ENCODE measurements at places on chromosomes 2 and 18.

DNA sequence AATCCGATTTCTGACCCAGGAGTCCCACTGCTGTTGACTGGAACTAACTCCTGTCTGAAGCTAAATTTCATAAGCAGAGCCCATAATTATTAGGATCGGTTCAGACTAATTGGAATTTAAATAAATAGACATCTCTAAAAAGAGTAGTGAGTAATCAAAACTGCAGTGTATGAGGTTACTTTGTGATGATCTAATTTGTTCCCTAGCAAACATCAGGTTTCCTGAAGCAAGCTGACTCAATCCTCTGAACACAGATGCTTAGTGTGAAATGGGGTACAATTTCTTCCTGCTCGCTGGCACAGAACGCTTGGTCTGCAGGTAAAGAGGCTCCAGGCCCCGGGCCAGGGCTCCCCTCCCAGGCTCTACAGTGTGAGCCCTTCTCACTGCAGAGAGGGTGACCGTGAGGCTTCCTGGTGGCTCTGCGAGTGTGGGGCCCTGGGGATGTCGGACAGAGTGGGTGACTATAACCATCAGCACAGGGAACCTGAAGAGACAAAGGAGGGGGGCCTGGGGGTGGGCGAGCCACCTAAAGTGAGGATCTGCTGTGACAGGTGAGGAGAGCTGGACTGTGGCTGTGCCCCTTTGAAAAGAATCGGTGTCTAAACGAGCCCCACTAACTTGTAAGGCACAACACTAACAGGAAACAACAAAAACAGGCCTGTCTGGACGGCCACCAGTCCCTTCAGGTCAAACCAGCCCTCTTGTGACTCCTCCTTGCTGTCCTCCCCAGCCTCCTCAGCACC, 20.2 kb downstream of the CHST10 start:
- no peak for DNase-seq

DNA sequence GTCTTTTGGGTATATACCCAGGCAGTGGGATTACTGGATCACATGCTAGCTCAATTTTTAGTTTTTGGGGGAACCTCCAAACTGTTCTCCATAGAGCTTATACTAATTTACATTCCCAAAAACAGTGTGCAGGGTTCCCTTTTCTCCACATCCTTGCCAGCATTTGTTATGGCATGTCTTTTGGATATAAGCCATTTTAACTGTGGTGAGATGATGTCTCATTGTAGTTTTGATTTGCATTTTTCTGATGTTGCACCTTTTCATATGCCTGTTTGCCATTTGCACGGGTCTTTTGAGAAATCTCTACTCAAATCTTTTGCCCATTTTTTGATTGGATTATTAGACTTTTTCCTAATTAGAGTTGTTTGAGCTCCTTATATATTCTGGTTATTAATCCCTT, 8.0 kb downstream of the FASTKD1 start:
- no peak for DNase-seq

- DNase-seq = no peak
These were observed 25.7 kb downstream of the UPP2 start for GRCh38 chr2:158127380-158127804.

DNA sequence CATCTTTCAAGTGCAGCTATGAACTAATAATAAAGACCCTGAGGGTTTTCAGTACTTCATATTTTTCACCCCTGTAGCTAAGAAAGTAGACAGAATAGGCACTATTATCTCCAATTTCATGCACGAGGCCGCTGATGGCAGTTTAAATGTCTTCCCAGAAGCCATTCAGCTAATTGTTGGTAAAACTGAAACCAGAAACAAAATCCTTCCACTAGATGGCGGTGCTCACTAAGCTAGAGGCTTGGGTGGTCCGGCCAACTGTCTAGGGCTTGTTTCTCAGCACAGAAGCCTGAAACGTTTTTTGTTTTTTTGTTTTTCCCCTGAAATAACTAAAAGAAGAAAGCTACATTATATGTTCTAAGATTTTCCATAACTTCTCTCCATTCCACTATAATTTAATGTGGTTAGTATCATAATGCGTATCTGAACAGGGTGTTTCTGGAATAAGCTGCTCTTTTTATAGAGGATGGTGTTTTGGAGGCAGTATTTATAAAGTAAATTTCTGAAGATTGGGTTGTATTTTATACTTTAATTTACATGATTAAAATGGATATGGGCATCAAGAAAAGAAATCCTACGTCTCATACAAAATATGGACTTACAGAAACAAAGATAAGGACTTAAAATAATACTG, 159.4 kb downstream of the PIK3C3 start:
- DNase-seq = peak; percentile 87

- DNase-seq = no peak
These were observed 85.9 kb upstream of the PMAIP1 start for GRCh38 chr18:59813942-59814341.

GRCh38 chr2:102603904-102604303, 15.4 kb upstream of the SLC9A2 start:
- no peak for DNase-seq

DNA sequence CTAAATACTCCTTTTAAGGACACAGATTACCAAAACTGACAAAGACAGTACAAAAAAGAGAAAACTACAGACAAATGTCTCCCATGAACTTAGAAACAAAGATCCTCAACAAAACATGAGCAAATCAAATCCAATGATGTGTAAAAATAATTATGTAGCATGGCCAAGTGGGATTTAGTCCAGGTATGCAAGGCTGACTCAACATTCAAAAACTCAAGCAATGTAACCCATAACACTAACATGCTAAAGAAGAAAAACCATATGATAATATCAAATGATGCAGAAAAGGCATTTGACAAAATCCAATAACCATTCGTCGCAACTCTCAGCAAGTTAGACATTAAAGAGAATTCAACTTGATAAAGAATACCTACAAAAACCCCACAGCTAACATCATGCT, 239.0 kb upstream of the KLHL29 start:
- no peak for DNase-seq

- DNase-seq = peak; percentile 80
These were observed 450.8 kb downstream of the DLGAP1 start for GRCh38 chr18:4004183-4004829.

DNA sequence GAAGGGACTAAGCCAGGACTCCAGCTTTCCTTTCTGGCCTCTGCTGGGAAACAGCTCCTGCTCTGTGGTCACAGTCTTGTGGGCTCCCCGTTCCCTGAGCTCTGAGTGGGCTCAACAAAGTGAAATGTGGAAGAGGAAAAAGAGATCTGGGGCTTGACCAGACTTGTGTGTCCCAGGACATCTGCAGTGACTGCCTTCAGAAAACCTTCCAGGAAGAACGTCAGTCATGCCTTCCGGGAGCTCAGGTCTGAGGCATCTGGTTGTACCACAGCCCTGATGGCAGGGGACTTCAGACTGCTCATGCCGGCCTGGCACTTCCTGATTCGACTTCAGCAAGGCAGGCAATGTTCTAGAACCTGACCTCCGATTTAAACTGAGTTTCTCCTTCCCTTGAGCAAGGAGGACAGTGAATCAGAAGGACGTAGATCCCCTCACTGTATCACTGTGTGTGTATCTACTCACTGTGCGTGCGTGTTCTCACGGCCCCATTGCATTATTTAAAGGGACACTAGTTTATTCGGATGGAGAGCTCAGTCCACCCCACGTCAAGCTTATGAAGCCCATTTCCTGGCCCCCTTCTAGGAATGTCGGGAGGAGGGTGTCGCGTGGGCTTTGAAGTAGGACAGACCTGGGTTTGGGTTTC, 548 bp upstream of the FBLN7 start:
- no peak for DNase-seq

DNA sequence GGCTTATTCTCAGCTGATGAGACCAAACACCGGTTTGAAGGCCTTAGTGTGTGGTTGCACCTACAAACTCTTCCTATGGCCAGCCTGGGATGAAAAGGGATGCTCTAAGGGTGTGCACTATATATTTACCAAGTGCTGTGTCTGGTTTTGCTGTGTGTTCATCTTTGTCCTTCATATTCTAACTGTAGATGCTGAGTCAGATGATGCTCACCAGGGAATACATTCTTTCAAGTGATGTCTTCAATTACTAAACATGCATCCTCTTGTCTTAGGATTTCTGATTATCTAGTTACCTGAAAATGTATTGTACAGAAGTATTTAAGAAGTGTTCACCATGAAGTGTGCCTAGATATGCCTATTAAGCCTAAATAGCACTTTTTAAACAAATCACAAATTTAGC, 1111.6 kb upstream of the ZEB2 start:
- DNase-seq = no peak

- DNase-seq = no peak
These were observed 25.9 kb downstream of the ROCK1 start for GRCh38 chr18:21085579-21086166.

GRCh38 chr18:54335638-54336173, 22.0 kb downstream of the STARD6 start:
- no peak for DNase-seq

GRCh38 chr2:234258562-234259141, 208.2 kb downstream of the SPP2 start:
- no peak for DNase-seq

DNA sequence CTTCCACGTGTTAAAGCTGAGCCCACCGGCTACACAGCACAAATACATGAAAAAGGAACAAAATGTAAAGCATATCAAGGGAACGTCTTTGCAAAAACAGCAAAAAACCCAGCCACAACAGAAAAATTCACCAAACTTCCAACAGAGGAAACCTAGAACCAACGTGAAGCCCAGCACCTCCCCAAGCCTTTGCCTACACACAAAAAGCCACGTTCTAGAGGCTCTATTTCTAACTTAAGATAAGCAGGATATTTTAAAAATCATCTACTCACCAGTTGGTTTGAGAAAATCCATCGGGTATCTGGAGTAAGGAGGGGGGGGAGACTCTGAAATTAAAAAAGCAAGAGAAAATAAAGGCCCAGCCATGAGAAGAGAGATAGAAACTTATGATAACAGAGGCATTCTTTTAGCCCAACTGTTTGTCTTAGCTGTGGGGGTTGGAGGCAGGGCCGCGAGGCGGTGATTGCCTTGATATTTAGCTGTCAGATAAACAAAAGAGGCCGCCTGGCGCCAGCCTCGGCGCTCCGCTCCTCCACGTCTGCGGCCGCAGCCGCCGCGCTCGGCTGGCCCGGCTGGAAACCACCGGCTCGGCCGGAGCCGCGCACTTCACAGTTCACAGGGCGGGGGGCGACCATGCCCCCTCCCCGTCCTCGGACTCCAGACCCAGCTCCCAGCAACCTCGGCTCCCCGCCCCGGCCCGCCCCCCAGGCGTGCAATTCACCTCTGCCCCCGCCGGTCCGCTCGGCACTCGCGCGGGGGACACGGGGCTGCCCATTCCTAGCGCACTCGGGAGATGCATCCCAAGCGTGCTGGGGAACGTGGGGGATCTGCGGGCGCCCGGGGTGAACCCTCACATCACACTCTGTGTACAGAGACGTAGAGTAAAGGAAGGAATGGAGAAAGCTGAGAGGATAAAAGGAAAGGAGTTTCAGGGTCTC, 2.4 kb downstream of the SMAD7 start:
- DNase-seq = peak; percentile 50

DNA sequence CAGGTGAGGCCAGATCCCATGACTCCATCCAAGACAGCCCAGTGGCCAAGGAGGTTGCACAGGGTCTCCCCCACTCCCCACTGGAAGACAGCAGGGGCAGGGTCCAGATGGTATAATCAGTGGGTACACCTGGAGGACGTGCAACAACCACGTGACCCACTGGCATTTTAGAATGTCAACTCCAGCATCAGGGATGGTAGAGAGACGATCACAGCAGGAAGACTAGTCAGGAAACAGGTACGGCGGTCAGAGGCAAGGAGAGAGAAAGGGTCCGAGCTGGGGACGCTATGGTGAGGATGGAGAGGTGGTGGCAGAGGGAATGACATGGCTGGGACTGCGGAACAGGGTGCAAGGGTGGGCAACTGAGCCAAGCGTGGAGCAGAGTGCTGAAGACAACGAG, 23.0 kb downstream of the SERTAD2 start:
- DNase-seq = no peak

- no peak for DNase-seq
These were observed 50.9 kb upstream of the BIN1 start for GRCh38 chr2:127157651-127158485.

DNA sequence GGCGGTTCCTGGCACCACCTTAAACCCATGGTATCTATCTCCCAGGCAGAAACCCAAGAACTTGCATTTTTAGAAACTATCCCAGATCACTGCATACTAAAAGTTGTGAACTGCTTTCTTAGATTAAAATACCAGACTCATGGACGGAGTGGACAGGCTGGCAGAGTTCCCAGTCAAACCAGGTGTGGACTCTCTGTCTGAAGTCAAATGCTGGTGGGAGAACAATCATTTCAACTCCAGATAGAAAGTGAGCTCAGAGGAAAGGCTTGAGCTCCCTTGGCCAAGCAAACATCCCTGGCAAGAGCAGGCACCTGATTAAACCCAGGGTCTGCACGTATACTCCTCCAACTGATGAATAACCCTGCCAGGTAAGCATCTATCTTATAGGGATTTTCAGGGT, 19.5 kb downstream of the NXPH2 start:
- no peak for DNase-seq

DNA sequence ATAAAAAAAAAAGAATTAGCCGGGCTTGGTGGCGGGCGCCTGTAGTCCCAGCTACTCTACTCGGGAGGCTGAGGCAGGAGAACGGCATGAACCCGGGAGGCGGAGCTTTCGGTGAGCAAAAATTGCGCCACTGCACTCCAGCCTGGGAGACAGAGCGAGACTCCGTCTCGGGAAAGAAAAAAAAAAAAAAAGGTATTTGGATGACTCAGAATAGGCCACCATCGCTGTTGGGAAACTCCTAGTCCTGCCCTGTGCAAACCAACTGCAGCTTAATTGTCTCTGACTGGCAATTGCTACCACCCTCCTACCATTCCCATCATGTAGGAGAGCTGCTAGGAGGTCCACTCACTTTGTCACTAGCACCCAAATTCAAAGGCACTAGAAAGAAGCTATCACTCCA, 43.5 kb downstream of the ATP8B1 start:
- no peak for DNase-seq

- no peak for DNase-seq
These were observed 86.5 kb upstream of the HDAC4 start for GRCh38 chr2:239487272-239487671.

DNA sequence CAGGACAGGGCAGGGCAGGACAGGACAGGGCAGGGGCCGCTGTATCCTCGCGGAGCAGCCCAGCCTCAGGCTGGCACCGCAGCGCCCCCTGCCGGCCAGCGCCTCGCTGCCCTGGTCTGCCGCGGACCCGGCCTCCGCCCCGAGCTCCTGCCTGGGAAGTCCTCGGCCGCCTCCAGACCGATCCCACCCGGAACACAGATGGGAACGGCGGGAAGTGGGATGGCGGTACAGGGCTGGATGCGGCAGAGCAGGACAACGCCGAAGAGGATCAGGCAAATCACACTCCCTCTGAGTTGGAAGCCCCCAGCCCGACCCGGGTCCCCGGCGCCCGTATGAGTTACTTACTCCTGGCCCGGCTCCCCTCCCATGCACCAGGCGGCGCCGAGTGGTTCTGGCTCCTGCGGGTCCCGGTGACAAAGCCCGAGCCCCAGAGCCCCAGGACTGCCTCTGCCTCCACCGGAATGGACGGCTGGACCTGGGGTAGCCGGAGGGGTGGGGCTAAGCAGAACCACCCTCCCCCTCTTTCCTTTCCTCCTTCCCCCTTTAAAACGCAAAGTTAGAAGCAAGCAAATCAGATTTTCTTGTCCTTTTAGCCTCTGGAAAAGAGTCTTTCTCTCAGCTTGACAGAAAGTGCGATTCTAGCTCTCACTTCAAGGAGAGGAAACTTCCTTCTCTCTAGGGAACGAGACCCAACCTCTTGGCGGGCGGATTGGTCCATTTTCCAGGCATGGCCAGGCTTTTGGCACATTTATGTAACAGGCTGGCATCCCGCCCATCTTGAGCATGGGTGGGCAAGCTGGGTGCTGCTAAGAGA, at the start of gene TP53I3:
Gene TP53I3, minus strand, starts transcription at position 449 of the 814 bp plus-strand sequence. CDS start 508 bp downstream, outside the sequence.
- DNase-seq = peak; percentile 88

Measured in foreskin melanocyte (primary cell).